ENCODE measurements at places on chromosomes 12 and 14. TPM values are rescaled to one million over a fixed set of nuclear protein-coding genes. Genes with fewer than 3 reads are reported as not detected.

DNA sequence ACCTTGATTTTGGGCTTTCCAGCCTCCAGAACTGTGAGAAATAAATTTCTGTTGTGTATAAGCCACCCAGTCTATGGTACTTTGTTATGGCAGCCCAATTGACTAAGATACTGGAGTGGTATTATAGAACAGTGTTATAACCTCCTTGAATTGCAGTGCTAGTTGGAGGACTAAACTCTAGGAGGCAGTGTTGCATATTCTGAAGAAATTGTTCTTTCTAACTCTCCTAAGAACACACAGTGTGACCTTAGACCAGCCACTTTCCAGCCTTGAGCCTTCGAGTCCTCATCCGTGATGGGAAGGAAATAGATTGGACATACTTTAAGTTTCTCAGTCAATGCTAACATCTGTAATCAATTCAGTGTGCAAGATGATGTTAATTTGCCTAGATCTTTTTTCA is 22.4 kb upstream of the LRRC10 start:
- DNase-seq: no peak

DNA sequence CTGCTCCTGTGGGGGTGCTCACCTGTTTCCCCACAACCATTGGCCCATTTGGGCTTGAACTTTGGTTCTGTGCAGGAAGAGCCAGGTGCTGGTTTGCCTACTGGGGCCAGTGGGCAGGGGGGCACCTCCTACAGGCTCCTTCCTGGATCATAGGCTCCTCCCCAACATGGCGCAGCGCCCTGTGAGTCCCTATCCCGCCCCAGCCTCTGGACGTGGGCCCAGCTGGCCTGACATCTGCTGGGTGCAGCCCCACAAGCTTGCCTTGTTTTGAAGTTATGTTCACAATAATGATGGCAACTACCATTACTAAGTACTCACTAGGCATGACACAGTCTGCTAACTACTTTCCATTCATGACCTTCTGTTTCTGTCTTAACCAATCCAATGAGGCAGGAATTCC is 147.8 kb downstream of the RBM19 start:
- no peak for DNase-seq

The STAC3 gene
- 1.9 TPM for total RNA-seq

The BIN2 gene
- total RNA-seq: 233 TPM

Measured in T-helper 17 cell (primary cell).